ENCODE measurements at places on chromosomes 6 and 20. TPM values are rescaled to one million over a fixed set of nuclear protein-coding genes. Genes with fewer than 3 reads are reported as not detected.

Gene DXO
- 7.3 TPM for total RNA-seq

Gene CLPSL1
- total RNA-seq, result not detected

Gene IMPG1
- not detected for total RNA-seq

Gene GABRR1
- total RNA-seq, result not detected

Gene AGER
- total RNA-seq, result 0.82 TPM

Gene C20orf204
- total RNA-seq, result 1.2 TPM

Gene SLC52A3
- under 0.01 TPM for total RNA-seq

Gene NRSN2
- 26.1 TPM for total RNA-seq

Gene FKBP1A
- total RNA-seq, result 83.2 TPM

Gene HEY2
- total RNA-seq, result 1.2 TPM

Gene SLC22A3
- 3.3 TPM for total RNA-seq

Gene TMC2
- total RNA-seq, result 4.5 TPM

Gene HLA-E
- 25.7 TPM for total RNA-seq

Gene ZNF165
- 1.2 TPM for total RNA-seq

Gene TMEM244
- 1.2 TPM for total RNA-seq

Gene RHAG
- total RNA-seq, result 0.41 TPM

Gene RBBP8NL
- total RNA-seq, result not detected

Gene PPP1R16B
- total RNA-seq, result 10.6 TPM

Gene BRPF3
- total RNA-seq, result 17.9 TPM

Gene GFOD1
- total RNA-seq, result 32.2 TPM

Gene OR2H2
- not detected for total RNA-seq

Gene DEFB124
- not detected for total RNA-seq

Gene CYP39A1
- 2.9 TPM for total RNA-seq

Gene KIZ
- total RNA-seq, result 6.9 TPM

Gene BHLHE23
- total RNA-seq, result not detected

Gene BPI
- total RNA-seq, result under 0.01 TPM

Gene SIRPB1
- 0.41 TPM for total RNA-seq

Gene APOBEC2
- not detected for total RNA-seq

Gene IL17F
- total RNA-seq, result not detected

Gene ELOVL4
- 49.3 TPM for total RNA-seq

Gene PHACTR3
- total RNA-seq, result 40.8 TPM

Gene FNDC1
- total RNA-seq, result 1.2 TPM

Gene CST2
- total RNA-seq, result not detected

Gene CEP43
- 75.8 TPM for total RNA-seq

Gene IL17A
- not detected for total RNA-seq

Gene LINC00237
- 0.82 TPM for total RNA-seq

Gene FOXF2
- 1.2 TPM for total RNA-seq

Gene EYS
- total RNA-seq, result 2.0 TPM

Gene TAP2
- total RNA-seq, result 2.4 TPM

Gene BTNL2
- not detected for total RNA-seq

Gene BAK1
- total RNA-seq, result 2.9 TPM

Measured in frontal cortex (tissue), 4 donors.